Astrocyte (in vitro differentiated cells and primary cell): ENCODE measurements at places on chromosomes 7 and 10. TPM values are rescaled to one million over a fixed set of nuclear protein-coding genes. Genes with fewer than 3 reads are reported as not detected.

Gene TMED4
- 68.7 and 69.2 TPM in 2 replicates for total RNA-seq

Gene OPN4
- not detected in 2 replicates for total RNA-seq

Gene CTAGE4
- 0.99 and 1.4 TPM in 2 replicates for total RNA-seq

Gene SFRP5
- 0.14 and 0.16 TPM in 2 replicates for total RNA-seq

Gene AZGP1
- total RNA-seq, result not detected in 2 replicates

Gene TMEM26
- total RNA-seq, result 0.18 and 0.31 TPM in 2 replicates

Gene POU6F2
- 0.45 and 0.46 TPM in 2 replicates for total RNA-seq

Gene GPRIN2
- 2.2 and 3.0 TPM in 2 replicates for total RNA-seq

Gene VPS37D
- total RNA-seq, result 2.9 and 3.6 TPM in 2 replicates
